ENCODE measurements at places on chromosomes 4 and X.

DNA sequence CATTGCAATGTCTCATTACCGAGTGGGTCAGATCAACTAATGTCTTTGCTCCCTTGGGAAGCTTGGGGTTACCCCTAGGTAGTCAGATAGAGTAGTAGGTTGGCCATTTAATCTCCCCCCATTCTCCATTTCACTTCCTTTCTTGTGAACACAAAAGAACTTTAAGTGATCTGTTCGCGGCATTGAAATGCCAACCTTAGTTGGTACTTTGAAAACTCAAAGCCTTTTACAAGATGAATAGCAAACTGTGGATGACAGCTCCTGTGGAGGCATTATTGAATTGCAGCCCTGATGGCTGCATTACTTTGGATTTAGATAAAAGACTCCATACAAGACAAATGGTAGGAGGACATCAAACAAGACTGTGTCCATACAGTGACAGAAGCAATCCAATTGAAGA, 469.1 kb downstream of the GBA3 start:
- DNase-seq = no peak

- DNase-seq = no peak
Observed at GRCh38 chrX:431056-431455, 44.3 kb upstream of the PPP2R3B start.

DNA sequence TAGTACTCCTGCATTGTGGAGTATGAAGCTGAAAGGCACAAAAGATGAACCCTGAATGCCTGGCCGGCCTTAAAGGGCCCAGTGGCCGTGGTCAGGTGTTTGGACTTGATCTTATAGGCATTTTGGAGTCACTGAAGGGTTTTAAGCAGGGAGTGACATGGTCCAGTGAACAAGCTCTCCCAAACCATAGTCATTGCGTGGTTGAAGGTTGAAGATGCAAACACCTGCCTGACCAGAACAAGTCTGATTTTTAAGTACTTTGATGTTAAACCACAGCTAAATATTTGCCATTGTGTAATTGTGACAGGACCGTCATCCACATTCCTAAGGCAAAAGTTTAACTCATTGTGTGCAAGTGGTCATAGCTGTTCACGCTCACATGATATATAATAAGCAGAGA, 3.3 kb downstream of the STK32B start:
- no peak for DNase-seq

- DNase-seq = no peak
Observed at GRCh38 chr4:3690551-3691152, 75.5 kb upstream of the ADRA2C start.

GRCh38 chrX:148459343-148459742, 41.1 kb upstream of the AFF2 start:
- DNase-seq = no peak

GRCh38 chrX:129545408-129545807, 5.3 kb downstream of the OCRL start:
- DNase-seq = no peak

DNA sequence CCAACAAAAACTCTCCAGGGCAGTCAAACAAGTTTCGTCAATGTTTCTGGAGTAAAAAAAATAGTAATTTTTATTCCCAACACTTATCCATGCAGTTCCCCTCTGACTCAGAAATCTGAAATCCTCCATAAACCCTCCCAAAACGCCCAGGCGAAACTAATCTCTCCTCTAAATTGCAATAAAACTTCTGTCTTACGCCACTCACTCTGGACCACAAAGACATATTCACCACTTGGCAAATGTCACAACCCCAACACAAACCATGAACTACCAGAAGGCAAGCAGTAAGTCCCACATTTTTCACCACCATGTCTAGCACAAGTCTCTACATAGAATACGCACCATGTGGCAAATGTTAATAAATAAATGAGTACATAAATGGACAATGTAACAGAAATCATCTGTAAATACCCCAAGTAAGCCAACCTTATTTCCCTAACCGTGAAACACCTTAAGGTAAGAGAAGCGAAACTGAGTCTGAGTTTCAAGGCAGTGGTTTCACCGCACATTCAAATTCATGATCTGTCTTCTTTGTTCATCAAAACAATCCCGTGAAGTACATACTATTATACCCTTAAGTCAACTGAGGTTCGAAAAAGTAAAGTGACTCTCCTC, 1.6 kb downstream of the PAPSS1 start:
- peak; percentile 52 for DNase-seq

DNA sequence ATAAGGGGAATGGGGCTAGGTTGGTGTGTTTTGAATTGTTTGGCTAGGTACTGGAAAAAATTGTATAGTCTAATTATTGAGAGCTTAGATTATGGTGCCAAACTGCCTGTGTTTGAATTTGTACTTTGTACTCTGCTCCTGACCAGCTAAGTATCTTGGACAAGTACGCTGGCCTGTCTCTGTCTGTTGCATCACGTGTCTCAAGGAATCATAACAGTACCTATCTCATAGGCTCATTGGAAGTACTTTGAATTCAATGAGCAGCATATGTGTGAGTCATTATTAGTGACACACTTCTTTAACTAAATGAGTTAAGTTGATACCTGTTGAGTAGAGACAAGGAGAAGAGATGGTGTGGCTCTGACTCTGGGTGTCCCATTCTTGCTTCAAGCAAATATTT, 69.5 kb upstream of the MND1 start:
- DNase-seq = no peak

- no peak for DNase-seq
Observed at GRCh38 chr4:139207873-139208403, 30.9 kb upstream of the ELF2 start.

DNA sequence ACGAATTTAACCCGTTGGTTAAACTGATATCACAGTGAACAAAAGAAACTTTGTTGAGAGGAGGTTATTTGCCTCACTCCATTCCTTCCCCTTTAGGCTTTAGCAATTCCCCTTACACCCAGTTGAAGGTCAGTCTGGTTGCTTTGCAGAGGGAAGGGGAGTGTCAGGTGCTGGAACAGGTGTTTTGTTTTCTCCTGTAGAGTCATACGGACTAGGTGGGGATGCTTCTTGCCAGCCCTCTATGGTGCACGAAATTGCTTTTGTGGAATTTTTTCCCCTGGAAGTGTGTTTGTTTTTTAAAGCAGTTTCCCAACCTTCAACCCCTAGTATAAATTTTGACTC, 33.1 kb downstream of the DLG3 start:
- no peak for DNase-seq

DNA sequence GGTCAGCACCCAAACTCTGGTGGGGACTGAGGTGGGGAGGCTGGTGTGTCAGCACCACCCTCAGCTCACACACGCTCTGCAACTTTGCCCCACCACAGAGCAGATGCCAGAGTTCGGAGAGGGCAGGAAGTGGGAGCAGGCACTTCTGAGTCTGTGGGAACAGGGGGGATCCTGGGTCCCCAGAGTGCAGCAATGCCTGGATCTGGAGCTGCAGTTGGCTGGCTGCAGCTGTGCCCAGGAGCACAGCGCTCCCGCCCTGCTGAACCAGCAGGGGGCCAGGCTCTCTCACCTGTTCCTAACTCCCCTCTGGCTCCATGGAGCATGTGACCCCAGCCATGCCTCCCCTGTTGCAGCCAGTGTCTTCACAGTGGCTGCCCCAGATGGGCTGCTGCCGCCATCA, 252.4 kb downstream of the SPOCK3 start:
- no peak for DNase-seq

DNA sequence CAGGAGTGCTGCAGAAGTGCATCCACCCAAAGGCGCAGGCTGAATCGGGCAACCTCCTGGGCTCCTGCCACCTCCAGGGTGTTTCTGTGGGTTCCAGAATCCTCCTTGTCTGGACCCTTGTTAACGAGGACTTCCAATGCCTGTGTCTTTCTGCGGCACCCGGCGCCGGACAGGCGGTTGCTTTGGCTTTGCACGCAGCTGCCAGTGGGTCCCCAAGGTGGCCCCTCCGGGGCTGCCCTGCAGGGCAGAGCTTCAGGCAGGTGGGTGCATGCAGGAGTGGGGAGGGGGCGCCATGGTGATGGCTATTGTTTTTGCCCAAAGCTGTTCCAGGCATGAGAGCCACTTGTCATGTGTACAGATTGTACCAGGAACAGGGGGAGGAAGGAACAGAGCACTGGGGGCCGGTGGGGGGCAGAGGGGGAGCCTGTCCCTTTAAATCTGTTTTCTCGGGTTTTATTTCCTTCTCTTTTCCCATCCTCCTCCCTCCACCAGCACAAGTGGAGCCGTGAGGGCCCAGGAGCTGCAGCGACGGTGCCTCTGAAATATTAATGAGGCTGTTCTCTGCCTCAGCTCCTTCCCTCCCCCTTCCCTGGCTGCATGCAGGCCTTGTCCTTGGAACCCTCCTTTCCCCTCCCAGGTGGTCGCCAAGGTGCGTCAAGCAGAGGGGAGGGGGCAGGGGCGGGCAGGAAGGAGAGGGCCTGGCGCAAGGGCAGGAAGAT, 13.1 kb downstream of the ATP2B3 start:
- DNase-seq = no peak

- DNase-seq = no peak
Observed at GRCh38 chr4:133152831-133153481, 3.9 kb downstream of the PCDH10 start.

DNA sequence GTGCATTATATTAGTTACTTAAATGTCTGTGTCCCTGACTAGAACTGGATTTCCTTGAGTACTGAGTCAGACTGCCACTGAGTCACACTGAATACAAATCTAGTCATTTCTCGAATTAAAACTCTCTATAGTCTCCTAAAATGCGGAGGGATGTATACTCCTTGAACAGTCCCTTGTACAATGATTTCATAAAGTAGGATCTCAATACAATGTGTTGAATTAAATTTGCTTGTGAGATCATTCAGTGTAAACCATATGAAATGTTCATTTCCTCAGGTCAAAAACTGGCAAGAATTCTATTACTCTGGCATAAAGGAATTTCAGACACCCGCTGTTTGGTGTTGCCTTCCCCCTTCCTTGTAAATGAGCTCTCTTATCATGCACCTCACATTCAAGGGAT, 17.5 kb upstream of the FAM241A start:
- DNase-seq = no peak

- DNase-seq = no peak
Observed at GRCh38 chr4:8000247-8000646, 60.6 kb upstream of the AFAP1 start.

DNA sequence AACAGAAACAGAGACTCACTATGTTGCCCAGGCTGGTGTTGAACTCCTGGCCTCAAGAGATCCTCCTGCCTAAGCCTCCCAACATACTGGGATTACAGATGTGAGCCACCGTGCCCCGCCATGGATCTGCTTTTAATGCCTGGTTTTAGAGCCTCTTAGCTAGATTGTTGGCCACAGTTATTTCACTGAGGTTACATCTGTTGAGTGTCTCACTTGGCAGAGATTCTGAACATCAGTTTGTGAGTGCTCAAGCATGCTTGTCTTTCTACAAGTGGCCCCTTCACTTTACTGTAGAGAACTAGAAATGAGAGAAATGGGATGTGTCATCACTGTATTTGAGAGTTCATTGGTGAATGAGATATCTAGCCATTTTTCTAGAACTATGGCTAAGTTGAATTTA, 218.5 kb downstream of the APBB2 start:
- DNase-seq = no peak

GRCh38 chrX:129678614-129679195, 23.9 kb upstream of the APLN start:
- peak; percentile 69 for DNase-seq

GRCh38 chrX:40267334-40268187, 169.8 kb upstream of the BCOR start:
- no peak for DNase-seq

DNA sequence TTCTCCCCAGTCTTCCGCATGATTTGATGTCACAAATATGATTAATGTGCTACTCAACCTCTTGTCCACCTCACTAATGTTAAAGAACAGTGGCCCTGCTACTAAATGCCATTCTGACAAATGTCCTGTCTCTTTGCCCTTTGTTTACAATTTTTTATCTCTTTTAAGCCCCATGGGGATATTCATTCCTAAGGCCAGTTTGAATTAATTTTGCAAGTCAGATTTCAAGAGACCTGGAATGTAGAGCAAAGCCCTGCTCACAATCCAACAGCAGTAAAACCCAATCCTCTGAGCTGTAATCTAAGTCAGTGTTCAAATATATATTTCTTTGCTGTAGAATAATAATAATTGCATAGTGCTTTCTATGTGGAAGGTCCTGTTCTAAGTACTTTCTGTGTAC, 81.2 kb downstream of the LDB2 start:
- no peak for DNase-seq

DNA sequence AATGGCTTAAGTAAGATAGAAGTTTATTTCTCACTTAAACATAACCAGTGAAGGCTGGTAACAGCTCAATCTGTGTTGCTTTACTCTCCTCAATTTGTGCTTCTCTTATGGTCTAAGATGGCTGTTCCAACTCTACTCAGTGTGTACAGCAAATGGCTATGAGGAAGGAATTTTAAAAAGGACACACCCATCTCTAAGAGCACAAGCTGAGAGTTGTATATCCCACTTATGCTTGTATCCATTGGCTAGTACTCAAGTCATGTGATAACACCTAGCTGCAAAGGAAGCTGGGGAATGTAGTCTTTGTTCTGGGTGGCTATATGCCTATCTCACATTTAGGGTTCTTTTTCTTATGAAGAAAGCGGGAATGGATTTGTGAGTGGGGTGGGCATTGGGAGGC, 63.3 kb downstream of the GPAT3 start:
- no peak for DNase-seq

- no peak for DNase-seq
Observed at GRCh38 chrX:14363728-14364127, 165.6 kb upstream of the GLRA2 start.

DNA sequence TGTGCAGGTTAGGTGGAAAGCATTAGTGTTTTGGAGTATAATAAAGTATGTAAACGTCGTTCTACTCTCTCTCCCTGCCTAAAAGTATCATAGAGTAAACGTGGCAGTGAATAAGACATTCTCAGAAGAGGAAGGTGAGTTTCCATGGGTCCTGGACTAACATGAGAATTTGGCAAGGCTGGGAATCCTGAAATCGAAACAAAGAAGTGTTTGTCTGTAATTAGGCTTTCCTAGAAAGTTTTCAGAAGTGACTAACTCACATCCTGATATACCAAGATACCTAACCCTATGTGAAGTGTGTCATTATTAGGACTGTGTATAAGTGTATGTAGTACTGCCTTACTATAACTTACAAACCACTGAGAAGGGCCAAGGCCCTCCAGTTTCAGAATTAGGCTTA, 50.7 kb upstream of the MAOA start:
- DNase-seq = no peak

GRCh38 chrX:48648336-48648751, 35.3 kb upstream of the WAS start:
- DNase-seq = peak; percentile 78

DNA sequence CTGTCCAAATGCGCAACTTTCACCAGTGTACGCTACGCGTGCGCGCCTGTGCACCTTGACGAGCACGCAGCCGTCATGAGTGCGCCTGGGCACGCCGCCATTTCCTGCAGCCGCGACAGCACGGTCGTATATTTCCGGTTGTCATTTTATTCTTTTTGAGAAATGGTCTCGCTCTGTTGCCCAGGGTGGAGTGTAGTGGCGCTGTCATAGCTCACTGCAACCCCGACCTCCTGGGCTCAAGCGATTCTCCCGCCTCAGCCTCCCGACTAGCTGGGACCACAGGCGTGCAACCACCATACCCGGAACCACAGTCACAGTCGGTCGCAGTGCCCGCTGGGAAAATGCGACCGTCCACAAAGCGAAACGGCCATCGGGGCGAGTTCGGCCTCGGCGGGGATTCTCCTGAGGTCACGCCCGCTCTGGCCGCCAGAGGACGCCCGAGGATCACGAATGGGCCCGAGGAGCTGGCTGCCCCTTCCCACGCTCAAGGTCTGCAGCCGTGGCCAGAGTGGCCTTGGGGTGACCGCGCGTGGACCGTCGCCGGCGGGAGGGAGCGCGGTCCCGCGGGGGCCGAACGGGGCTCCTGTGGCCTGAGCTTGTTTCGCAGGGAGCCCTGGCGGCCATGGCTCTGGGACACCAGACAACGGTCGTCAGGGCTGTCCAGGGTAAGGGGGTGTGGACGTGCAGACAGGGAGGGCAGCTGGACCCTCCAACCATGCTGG, 23.7 kb upstream of the PNMA3 start:
- DNase-seq = peak; percentile 90

Measured in activated CD4-positive, alpha-beta T cell treated with anti-CD3 and anti-CD28 coated beads, Interleukin-2, amount 10 ng/mL, durations not matched to agents 24 days and 14 days (primary cell).